ENCODE measurements at places on chromosomes 11 and 22. TPM values are rescaled to one million over a fixed set of nuclear protein-coding genes. Genes with fewer than 3 reads are reported as not detected.

The CD3G gene
- 0.88 TPM for total RNA-seq

The APOBEC3H gene
- total RNA-seq: not detected

The GAL3ST3 gene
- total RNA-seq: not detected

The FJX1 gene
- 2.1 TPM for total RNA-seq

The LRRC10B gene
- total RNA-seq: 1.7 TPM

The ABCG4 gene
- not detected for total RNA-seq

The FAM83F gene
- 6.8 TPM for total RNA-seq

The OR8G5 gene
- total RNA-seq: 1.5 TPM

The KIAA1671 gene
- 7.6 TPM for total RNA-seq

The CDHR5 gene
- not detected for total RNA-seq

The DNAJB7 gene
- total RNA-seq: not detected

The MPZL2 gene
- 16.0 TPM for total RNA-seq

The MS4A15 gene
- total RNA-seq: not detected

The C11orf97 gene
- not detected for total RNA-seq

The NCR3LG1 gene
- 1.3 TPM for total RNA-seq

The MPZL3 gene
- 1.1 TPM for total RNA-seq

The IRAG1 gene
- total RNA-seq: 18.3 TPM

The SHANK2 gene
- total RNA-seq: 1.2 TPM

The DDI1 gene
- 0.33 TPM for total RNA-seq

The FAM180B gene
- 2.2 TPM for total RNA-seq

The OR2D2 gene
- total RNA-seq: not detected

The CSNK2A3 gene
- total RNA-seq: 0.88 TPM

The PGM2L1 gene
- total RNA-seq: 8.7 TPM

The ATM gene
- 105 TPM for total RNA-seq

The TRIM29 gene
- 6.4 TPM for total RNA-seq

The GGT5 gene
- total RNA-seq: 68.5 TPM

The DLG2 gene
- total RNA-seq: 7.0 TPM

The HORMAD2 gene
- not detected for total RNA-seq

The PKDREJ gene
- 0.22 TPM for total RNA-seq

The MIOX gene
- total RNA-seq: not detected

The SCGB1C1 gene
- total RNA-seq: not detected

The USH1C gene
- total RNA-seq: not detected

The MRGPRF gene
- 9.5 TPM for total RNA-seq

The POU2AF2 gene
- not detected for total RNA-seq

The CCDC116 gene
- not detected for total RNA-seq

The ZBTB44 gene
- 87.6 TPM for total RNA-seq

The SLC2A11 gene
- 6.1 TPM for total RNA-seq

The CHRM1 gene
- not detected for total RNA-seq

Data from subcutaneous adipose tissue (tissue), 4 donors.